Left ventricle myocardium inferior (tissue), 1 donor: ENCODE measurements at places on chromosomes 7 and 10. TPM values are rescaled to one million over a fixed set of nuclear protein-coding genes. Genes with fewer than 3 reads are reported as not detected.

DNA sequence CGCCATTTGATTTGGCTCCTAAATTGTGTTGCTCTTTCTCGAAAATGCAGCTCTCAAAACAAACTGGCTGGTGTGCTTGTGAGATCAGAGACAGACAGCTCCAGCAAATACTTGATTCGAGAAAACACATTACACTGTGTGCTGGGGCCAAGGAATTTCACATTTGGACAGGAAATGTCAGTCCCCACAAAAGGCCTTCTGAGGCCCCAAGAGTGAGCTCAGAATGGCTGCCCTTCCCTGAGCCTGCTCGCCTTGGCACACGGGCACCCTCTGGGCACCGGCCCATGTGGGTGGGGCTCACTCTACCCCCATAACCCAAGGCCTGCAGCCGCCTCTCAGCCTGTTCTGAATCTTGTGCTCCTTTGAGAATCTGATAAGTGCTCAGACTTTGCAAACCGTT, 13.9 kb upstream of the HSPA12A start:
- H3K36me3 ChIP-seq: no peaks in the 10 kb centered on the region
- peaks cover 29% of the 10 kb centered on the region for H3K4me1 ChIP-seq
- H3K27ac ChIP-seq: peak overlapping the region; percentile 68
- peak; percentile 52 for DNase-seq
- no peak overlapping the region for H3K4me3 ChIP-seq
- no peaks in the 10 kb centered on the region for H3K27me3 ChIP-seq

DNA sequence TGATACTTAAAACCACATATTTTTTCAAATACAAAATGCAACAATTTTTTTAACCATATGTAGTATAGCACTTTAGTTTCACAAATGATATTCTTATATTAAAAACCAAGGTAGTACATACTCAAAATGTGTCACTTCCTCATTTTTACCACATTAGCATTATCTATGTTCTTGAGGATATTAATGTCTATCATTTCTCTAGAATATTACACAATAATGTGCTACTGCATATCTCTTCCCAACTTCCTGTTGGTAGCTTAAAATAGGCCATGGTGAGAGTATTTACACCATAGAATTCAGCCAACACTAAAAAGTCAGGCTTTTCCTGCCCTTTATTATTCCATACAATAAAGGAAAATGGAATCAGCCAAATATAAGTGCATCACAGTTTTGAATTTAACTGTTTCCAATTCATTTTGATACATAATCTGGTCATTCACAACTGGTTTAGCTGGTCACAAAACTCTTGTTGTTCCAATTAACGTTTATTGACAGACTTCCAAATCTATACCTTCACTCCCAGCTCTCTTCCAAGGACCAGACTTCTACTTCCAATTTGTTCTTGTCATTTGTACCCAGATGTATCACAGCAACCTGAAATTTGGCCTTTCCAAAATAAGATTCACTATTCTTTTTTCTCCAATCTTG, 20.0 kb upstream of the LRRC17 start:
- no peak overlapping the region for H3K4me3 ChIP-seq
- H3K27me3 ChIP-seq: no peaks in the 10 kb centered on the region
- peaks cover 53% of the 10 kb centered on the region for H3K4me1 ChIP-seq
- H3K36me3 ChIP-seq: no peaks in the 10 kb centered on the region
- peak overlapping the region; percentile 43 for H3K27ac ChIP-seq

- no peak for DNase-seq
- no peaks in the 10 kb centered on the region for H3K36me3 ChIP-seq
- peaks cover 7% of the 10 kb centered on the region for H3K27me3 ChIP-seq
- no peaks in the 10 kb centered on the region for H3K4me1 ChIP-seq
Observed at GRCh38 chr10:124329362-124329761, 89.4 kb downstream of the OAT start.

The KEL gene
- total RNA-seq: 0.38 TPM

The CYP2C8 gene
- total RNA-seq: not detected

GRCh38 chr10:114662646-114663217, 4.7 kb upstream of the ABLIM1 start:
- H3K27me3 ChIP-seq: no peaks in the 10 kb centered on the region
- H3K4me1 ChIP-seq: peaks cover 96% of the 10 kb centered on the region
- H3K36me3 ChIP-seq: no peaks in the 10 kb centered on the region
- no peak for DNase-seq
- no peak overlapping the region for H3K4me3 ChIP-seq

The AZGP1 gene
- 85.5 TPM for total RNA-seq

- H3K27ac ChIP-seq: no peak overlapping the region
- H3K27me3 ChIP-seq: peaks cover 11% of the 10 kb centered on the region
- DNase-seq: no peak
- peaks cover 43% of the 10 kb centered on the region for H3K4me1 ChIP-seq
- no peak overlapping the region for H3K4me3 ChIP-seq
Observed at GRCh38 chr10:17237915-17238444, 9.9 kb downstream of the VIM start.

DNA sequence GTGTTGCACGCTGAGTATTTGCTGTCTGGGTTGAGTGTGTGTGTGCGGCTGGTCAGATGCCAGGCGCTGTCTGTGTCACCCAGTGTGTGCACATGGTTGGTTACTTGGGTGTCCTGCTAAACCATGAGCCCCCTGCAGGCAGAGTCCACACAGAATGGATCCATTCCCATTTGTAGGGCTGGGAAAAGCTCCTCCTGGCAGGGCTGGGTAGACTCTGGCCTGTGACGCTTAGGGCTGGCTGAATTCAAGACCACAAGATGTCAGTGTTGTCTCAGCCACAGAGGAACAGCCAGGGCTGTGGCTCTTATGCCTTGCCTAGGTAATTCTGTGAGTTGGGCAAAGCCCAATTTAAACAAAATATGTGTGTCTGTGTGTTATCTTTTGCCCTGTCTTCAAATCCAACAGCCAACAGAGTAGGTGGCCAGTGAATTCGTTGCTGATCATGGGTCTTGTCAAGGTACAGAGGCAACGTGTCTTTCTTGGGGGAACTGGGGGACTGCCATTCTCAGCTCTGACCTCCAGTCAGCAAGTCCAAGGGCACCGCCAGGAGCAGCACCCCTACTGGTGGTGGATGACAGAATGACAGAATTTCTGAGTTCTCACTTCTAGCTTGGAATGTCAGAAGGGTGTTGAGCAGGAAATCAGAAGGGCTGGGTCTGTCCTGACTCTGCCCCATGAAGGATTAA, 285.1 kb downstream of the CCSER2 start:
- peaks cover 12% of the 10 kb centered on the region for H3K27me3 ChIP-seq
- no peak overlapping the region for H3K27ac ChIP-seq
- H3K4me1 ChIP-seq: peaks cover 4% of the 10 kb centered on the region
- no peaks in the 10 kb centered on the region for H3K36me3 ChIP-seq

GRCh38 chr7:128017460-128017859, 13.8 kb downstream of the LRRC4 start:
- peaks cover 8% of the 10 kb centered on the region for H3K36me3 ChIP-seq
- H3K27ac ChIP-seq: no peak overlapping the region

- peaks cover 100% of the 10 kb centered on the region for H3K27me3 ChIP-seq
- H3K4me1 ChIP-seq: peaks cover 63% of the 10 kb centered on the region
- H3K36me3 ChIP-seq: no peaks in the 10 kb centered on the region
- no peak for DNase-seq
Observed at GRCh38 chr7:97024209-97025129, at the start of gene DLX5. DLX5 (minus strand) TSS chr7:97024831; CDS start chr7:97024623, 208 bp downstream.

DNA sequence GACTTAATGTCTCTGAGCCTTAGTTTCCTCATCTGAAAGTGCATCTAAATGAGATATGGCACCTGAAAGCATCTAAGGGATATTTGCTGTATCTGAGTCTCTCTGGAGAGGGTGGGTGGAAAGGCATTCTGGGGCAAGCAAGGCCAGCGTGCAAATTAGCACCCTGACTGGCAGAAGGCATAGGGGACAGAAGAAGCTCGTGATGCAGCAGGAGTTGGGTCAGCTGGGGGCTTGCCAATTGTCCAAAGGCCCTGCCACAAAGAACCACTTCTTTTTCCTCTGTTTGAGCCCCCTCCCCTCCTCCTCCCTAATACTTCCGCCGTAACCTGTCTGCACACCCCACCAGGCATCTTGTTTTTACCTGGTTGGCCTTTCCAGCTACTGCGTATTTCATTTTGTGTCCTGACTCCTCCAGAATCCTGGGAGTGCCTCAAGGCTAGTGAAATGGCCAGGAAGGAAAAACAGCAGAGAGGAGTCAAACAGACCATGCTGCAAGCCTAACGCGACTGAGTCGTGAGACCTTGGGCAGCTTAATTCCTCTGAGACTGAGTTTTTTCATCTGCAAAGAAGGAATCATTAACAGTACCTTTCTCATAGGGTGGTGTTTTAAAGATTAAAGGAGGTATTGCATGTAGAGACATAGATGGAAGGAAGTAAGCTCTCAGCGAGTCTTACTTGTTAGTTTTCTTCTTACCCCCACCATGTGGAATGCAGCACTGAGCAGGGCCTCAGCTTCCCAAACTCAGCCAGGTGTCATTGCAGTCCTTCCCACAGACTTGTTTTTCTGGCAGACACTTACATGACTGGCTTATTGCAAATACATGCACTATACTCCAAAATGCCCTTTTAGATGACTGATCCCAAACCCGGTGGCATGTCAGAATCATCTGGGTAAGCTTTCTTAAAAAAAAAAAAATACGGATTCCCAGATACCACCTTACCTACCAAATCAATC, 49.1 kb upstream of the MXI1 start:
- H3K4me1 ChIP-seq: peaks cover 6% of the 10 kb centered on the region
- DNase-seq: no peak
- no peak overlapping the region for H3K4me3 ChIP-seq
- H3K27me3 ChIP-seq: no peaks in the 10 kb centered on the region
- no peak overlapping the region for H3K27ac ChIP-seq
